ENCODE measurements at places on chromosomes 4 and X.

DNA sequence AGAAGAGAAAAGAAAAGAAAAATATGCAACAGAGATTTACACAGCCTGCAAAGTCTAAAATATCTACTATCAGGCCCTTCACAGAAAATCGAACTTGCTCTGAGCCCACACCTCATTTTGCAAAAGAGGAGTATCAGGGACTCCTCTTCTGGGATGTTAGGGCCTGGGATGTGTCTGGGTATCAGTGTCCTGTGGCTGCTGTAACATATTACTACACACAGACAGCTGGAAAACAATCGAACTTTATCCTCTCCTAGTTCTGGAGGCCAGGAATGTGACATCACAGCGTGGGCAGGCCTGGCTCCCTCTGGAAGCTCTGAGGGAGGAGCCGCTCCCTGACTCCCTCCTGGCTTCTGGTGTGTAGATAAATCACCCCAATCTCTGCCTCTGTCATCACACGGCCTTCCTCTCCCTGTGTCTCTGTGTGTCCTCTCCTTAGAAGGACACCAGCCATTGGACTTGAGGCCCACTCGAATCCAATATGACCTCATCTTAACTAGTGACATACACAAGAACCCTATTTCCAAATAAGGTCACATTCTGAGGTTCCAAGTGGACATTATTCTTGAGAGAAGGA lies 52.9 kb downstream of the PPP2R2C start:
- DNase-seq, result peak; percentile 15

GRCh38 chr4:117996891-117997290 lies 37.4 kb upstream of the NDST3 start:
- DNase-seq, result no peak

GRCh38 chr4:37995981-37996775 lies 36.0 kb downstream of the PTTG2 start:
- no peak for DNase-seq

DNA sequence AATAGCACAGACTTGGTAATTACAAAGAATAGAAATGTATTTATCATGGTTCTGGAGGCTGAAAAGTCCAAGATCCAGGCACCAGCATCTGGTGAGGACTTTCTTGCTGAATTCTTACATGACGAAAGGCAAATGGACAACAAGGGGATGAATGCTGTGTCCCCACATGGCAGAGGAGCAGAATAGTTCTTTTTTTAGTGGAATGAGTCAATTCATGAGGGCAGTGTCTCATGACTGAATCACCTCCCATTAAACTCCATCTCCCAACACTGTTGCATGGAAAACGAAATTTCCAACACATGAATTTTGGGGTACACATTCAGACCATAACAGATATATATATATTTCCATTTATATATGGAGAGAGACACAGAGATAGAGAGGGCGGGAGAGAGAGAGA lies 628.3 kb downstream of the TRIML1 start:
- peak; percentile 63 for DNase-seq

- DNase-seq, result no peak
Measured at GRCh38 chr4:164779080-164779479, 25.1 kb downstream of the SMIM31 start.

DNA sequence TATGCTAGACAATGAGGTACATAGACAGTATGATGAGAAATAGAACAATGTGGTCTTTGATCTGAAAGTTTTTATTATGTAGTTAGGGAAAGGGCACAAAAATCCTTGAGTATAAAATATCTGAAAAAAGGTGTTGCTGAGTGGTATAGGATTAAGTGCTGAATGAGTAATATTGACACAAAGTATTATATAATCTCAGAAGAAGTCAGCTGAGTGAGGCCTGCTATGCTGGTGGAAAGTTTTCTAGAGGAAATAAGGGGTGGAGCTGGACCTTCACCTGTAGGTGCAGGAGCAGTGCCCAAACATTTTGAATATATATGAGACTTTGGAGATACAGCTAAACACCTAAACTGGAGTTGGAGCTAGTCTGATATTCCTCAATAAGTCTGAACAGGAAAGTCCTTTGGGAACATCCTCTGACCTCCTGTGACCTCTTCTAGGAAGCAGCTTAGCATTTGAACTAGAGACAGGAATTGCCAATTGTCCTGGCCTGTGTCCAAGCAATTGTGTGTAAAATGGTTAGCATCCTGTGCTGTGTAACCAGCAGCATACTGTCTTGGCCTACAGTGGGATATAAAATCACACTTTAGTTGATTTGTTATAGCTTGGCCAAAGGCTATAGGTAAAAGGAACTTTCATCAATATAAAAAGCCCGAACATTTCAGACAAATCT lies 285.3 kb downstream of the ANKRD50 start:
- peak; percentile 51 for DNase-seq

- no peak for DNase-seq
Measured at GRCh38 chrX:17336377-17336776, 38.6 kb upstream of the NHS start.

- no peak for DNase-seq
Measured at GRCh38 chr4:20253735-20254409, 2.2 kb downstream of the SLIT2 start.

DNA sequence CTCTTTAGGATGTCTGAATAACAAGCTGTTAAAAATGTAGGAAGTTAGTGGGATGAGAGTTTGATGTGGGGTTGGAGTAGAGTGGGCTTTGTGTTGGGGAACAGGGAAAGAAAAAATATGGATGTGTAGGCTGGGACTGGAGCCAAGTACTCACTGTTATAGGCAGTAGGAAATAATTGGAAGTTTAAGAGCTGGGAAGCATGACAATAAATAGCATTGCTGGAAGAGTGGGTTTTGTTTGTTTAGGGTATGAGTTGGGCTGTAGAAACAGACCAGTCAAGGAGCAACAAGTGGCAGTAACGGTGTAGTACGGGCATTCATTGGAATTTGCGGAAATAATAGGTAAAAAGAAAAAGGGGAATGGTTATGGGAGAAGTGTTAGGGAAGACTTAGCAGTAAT lies 81.6 kb downstream of the KDM6A start:
- DNase-seq, result no peak

DNA sequence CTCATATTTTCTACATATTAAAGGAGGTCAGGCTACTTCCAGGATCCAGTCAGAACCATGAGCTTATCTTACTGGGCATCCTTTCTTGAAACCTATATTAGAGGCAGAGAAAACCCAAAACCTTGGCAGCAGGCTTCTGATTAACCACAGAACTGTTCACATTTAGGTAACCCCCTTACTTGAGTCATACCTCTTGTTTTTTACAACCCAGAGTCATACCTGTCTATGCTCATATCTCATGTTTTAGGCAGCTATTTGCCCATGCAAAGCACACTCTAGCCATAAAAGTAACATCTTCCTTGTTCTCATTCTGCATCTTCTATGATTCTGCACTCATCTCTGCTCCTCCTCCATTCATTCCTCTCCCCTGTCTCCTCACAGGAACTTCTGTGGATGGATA lies 138.0 kb upstream of the SMIM31 start:
- DNase-seq, result no peak

DNA sequence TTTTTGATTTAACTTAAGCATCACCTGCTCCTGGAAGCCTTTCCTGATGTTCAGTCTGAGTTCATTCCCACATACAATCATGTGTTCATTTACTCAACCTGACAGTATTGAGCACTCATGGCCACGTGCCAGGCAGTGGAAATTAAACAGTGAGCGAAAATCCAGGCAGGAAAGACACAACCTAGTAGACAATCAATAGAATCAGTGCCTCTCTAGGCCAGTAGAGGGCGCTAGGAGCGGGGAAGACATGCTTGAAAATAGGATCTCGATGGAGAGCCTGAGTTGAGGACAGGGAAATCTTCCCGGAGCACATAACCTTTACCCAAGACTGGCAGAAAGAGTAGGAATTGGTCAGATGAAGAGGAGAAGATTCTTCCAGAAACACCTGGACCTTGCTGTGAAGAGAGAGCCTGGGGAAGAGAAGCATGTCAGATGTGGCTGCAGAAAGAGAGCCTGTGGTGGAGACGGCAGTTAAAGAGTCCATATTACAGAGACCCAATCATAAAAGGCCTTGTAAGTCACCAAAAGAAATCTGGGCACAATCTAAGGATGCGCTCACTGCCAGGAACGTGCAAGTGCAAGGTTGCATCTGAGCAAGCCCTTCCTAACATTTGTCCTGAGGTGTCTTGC lies 103.5 kb downstream of the LDB2 start:
- no peak for DNase-seq

- DNase-seq, result no peak
Measured at GRCh38 chrX:2642791-2643190, 48.3 kb upstream of the CD99 start.

DNA sequence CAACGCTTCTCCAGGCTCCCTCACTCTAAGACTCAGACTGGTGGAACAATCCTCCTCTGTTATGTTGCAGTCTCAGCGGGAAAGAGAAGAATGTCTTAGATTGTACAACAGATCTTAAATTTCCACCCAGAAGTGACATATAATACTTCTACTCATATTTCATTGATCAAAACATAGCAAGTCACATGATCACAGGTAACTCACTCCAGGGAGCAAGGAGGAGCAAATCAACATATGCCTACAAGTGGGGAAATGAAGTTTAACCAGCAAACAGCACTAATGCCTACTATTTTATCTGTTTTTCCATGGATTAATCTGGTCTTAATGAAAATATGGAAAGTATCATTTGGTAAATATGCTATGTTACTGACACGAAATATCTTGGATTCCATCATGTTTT lies 819.8 kb downstream of the CCSER1 start:
- DNase-seq, result no peak

DNA sequence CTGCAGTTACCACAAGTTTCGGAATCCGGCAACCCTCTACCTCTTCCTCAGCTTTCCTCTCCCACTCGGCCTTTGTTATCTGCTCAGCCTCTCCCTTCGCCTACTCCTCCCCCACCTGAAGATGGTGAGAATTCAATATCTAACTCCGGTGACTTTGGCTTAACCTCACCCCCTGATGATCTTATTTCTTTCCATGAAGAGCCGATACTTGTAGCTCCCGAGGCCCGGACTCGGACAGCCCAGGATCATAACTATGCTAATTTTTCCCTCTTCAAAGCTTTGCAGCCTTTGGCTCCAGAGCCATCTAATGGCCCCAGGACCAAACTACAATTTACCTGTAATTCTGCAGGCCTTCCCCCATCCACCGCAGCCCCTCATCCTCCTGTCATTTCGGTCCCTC lies 32.0 kb upstream of the MGST2 start:
- no peak for DNase-seq

DNA sequence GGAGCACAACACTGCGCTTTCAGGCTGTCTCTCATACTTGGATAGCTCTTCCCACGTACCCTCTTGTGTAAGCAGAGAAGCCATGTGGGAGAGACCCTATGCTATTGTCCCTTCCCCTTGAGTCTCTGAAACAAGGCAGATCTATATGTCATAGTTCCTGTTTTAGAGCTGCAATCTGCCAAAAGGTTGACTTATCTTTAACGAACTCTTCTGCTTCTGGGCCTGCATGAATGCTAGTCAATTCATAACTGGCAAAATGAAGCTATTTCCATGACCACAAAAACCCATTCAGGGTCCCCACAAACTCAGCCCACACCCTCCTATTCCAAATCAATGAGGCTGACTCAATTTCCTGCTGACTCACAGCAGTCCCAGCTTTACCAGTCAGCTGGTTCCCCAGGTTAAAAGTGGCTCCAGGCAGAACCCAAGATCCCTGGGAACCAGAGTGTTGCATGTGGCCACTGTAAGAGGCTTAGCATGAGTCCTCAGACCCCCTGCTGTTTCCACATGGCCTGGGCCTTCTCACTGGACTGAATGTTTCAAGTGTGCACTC lies 25.3 kb upstream of the SOD3 start:
- DNase-seq, result peak; percentile 94

DNA sequence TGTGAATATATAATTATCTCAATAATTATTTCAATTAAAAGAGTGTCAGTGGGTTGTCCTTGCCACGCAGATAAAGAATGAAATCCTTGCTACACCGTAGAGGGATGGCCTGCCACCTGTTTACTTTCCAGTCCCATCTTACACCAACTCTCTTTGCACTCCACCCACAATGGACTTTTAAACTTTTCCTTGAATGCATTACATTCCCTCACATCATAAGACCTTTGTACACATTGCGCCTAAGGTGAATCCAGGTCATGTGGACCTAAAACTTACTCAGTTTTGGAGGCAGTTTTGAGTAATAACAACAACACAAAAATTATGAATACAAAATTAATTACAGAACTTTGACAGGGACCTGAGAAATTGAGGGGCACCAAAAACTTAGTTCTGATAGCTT lies 78.7 kb upstream of the PDE5A start:
- no peak for DNase-seq

GRCh38 chrX:83145876-83146275 lies 362.2 kb upstream of the POU3F4 start:
- DNase-seq, result peak; percentile 42

- no peak for DNase-seq
Measured at GRCh38 chr4:5967783-5968182, 50.4 kb downstream of the C4orf50 start.

- no peak for DNase-seq
Measured at GRCh38 chr4:71587995-71588394, 195.9 kb downstream of the GC start.

DNA sequence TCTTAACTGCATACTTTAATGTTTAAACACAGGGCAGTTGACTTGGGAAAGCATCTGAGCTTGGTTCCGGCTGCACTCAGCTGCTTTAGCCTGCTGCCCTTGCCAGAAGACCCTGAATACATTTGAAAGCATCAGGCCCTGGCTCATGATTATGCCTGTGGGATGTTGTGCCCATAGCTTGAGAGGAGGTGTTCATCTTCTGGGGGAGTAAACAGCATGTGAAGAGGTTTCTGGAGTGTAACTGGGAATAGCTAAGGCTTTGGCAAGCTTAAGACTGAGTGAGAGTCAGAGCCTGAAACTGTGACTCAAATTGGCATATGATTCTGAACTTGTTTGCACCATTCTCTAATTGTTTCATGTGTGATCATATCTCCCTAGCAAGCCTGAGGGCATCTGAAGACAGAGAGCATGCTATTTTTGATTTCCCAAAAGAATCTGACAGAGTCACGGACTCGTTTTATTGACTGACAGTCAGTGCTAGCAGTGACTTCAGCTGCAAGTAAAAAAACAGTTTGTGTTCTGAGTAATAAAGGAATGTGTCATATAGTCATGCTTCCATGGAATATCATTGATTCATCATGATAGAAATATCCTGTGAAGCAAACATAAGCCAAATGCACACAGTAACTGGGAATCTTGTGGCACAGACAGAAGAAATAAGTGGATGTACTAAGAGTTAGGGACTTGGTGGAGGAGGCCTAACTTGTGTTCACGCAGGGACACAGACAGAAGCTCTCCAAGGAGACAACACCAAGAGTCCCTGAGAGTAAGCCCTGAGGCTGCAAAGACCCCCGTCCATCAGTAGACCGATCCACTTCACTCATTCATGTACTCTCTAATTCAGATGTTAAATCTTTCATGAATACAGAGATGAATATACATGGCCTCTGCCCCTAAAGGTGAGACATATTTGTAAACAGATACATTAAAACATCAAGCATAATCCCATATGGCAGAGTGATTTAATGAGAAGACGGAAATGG lies 100.7 kb downstream of the SYNPO2 start:
- peak; percentile 91 for DNase-seq

DNA sequence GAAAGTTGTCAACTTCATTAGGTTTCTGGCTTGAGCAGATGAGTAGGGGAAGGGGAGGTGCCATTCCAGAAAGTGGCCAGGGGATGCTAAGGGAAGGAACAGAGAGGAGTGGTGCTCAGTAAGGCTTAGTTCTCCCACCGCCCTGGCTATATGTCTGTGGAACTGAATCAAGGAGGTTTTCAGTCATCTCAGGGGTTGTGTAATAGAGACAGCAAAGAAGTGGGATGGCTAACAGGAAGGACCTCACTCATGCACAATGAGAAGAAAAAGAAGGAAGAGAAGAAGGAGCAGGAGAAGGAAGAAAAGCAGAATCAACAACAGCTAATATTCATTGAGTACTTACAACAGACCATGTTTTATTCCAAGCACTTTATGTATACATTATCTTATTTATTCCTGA lies 368.7 kb downstream of the MID1IP1 start:
- no peak for DNase-seq

All from LHCN-M2 (cell line).